ENCODE measurements at places on chromosomes 1 and 21.

GRCh38 chr1:45870500-45870899 is 67.1 kb downstream of the MAST2 start:
- no peak for DNase-seq

GRCh38 chr1:58441699-58442098 is 104.8 kb downstream of the OMA1 start:
- DNase-seq: peak; percentile 42

- peak; percentile 53 for DNase-seq
These were observed 76.9 kb downstream of the RGS18 start for GRCh38 chr1:192235127-192235526.

- DNase-seq: no peak
These were observed 87.9 kb upstream of the SOX13 start for GRCh38 chr1:203985044-203985443.

GRCh38 chr1:51910221-51911000 is 31.9 kb upstream of the NRDC start:
- no peak for DNase-seq

DNA sequence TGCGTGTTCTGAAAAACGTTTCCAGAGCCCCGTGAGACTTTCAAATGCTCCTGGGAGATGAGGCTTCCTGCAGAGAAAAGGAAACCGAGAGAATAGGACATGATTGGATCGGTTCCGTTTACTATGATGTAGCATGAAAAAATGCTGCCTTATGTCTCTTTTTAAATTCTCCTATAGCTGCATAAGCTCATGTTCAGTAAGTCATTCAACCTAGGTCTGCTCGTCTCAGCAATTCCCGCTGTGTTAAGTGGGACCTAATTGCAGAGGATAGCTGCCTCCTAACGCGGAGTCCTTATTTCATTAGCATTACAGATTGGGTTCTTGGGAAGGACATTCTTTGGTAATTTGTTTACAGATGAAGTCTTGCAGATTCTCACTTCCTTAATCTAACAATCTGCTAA is 165.3 kb downstream of the GALNT2 start:
- no peak for DNase-seq

GRCh38 chr1:15826810-15827507 is 19.5 kb upstream of the UQCRHL start:
- DNase-seq: no peak

- DNase-seq: peak; percentile 75
These were observed 15.0 kb downstream of the HTR1D start for GRCh38 chr1:23202263-23202749.

DNA sequence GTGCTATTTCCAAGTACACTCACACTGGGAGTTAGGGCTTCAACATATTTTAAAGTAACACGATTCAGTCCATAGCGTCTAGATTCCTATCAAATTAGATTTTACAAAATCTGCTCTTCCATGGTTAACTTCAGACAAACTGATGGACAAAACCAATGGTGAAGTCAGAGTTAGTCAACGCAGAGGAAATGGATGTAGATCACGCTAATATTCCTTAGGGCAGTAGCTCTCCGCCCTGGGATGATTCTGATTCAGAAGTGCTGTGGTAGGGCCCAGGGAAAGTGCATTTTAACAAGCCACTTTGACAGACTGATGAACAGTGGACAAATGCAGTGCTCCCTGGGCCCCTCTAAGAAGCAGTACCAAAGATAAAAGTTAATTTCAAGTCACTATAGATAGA is 83.2 kb downstream of the HIVEP3 start:
- DNase-seq: no peak

DNA sequence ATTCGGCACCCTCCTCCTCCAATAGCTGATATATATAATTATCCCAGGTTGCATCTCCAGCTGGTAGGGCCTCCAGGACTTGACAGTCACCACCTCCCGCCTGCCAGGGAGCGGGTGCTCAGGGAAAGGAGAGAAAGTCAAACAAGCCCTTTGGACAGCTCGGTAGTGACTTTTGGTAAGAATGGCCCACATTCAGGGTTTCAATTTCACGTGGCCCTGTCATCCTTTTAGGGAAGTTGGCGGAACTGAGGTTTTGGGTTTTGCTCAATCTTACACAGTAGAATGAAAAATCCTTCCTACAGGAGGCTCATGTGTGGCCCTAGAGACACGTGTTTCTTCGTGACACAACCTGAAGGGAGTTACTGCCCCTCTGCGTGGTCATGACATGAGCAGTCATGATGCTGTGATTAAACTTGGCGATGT is 44.2 kb downstream of the CAPN8 start:
- DNase-seq: no peak

DNA sequence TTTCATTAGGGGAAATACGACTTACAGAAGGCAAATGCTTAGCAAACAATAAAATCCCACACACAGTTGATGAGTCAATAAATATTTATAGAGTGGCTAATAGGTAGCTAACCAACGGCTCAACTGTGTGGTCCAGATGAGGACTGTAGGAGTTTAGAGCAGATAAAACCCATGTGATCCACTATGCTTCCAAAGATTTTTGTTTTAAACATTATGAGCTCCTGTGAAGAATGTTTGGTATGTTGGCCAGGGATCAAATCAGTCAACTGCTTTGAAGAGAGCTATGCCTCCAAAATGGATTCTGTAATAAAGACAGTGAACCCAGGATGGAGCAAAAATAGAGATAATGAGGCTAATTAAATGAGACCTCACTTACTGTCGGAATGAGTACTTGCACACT is 72.3 kb upstream of the COL11A1 start:
- peak; percentile 88 for DNase-seq

- DNase-seq: no peak
These were observed 15.4 kb downstream of the RABGAP1L start for GRCh38 chr1:174174461-174175329.

DNA sequence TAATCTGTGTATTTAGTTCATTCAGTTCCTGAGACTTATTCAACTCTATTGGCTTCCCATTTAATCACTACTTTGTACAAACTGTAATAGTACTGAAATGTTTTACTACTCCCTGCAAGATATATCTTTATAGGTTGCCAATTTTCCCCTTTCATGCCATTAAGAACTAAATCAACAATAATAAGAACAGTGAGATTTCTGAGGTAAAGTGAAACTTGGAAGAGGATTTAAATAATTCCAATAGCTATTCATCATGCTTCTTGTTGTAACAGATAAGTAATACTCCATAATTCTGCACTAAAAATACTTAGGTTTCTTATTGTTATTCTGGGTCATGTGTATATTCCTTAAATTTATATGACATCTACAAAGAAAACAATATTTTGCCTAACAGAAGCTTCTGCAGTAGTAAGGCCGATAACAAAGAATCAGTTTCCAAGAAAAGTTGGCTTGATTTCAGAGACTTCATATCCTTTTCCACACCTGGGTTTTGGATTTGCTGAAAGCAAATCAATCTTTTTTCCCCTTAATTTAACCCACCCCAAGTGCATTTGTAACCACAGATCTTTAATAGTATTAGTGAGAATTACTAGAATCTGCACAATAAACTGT is 258.3 kb downstream of the FAF1 start:
- no peak for DNase-seq

DNA sequence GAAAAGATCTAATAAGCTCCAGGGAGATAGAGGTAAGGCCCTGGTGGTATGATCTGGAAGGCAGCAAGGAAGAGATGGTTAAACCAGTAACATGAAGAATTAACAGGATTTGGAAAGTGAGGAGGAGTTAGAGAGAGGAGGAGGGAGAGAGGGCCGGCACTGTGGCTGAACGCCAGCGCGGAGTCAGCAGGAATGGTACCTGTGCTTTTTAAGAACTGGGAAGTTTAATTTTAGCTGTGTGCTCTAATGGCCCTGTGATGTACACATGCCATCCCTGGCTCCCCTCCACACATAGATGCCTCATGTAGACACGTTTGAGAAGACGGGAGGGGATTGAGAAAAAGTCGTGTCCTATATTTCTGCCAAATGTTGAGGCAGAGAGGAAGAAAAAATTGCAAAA is 13.8 kb upstream of the AVPR1B start:
- no peak for DNase-seq

DNA sequence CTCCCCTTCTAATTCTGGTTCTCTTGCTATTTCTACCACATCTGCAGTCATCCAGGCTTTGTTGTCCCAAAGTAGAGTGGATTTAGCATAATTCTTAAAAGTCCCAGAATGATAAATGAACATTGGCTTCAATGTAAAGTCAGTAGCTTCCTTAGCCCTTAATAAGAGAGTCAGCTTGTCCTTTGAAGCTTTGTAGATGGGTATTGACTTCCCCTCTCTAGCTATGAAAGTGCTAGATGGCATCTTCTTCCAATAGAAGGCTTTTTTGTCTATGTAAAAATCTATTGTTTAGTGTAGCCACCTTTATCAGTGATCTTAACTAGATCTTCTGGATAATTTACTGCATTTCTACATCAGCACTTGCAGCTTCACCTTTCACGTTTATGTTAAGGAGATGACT is 181.4 kb upstream of the B3GALT2 start:
- no peak for DNase-seq

DNA sequence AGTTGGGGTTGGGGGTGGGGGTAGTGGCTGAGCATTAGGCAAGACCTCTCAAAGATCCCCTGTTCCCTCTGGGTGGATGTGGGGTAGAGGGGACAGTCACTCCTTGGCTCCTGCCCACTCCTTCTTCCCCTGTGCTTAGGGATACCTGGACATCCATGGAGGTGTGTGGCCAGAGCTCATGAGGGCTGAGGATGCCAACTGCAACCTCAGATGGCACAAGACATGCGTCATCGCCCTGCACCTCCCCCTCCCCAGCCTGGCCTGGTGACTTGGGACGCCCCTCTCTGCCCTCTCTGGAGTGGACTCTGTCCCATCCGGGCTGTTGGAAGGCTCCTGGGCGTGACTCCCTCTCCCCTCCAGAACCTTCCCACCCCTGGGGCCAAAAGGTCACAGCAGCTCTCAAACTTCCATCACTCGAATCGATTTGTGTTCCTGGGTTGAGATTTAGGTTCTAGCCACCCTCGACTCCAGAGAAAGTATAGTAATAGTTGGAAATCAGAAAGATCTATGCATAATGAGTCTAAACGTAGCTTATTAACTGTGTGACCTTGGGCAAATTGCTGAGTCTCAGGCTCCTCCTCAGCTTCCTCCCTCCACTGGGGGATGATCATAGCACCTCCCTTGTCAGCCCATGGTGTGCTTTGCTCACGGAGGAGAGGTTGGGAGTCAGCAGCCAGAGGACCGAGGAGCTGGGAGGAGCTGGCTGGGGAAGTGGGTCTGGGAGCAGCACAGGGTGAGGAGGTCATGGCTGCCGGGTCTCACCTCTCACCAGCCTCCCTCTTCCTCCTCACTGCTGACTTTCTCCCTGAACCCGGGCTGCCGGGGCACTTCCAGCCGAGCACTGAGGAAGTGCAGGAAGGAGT is 2.2 kb upstream of the PTPN7 start:
- no peak for DNase-seq

- no peak for DNase-seq
These were observed 1.2 kb downstream of the RAB25 start for GRCh38 chr1:156062189-156062588.

DNA sequence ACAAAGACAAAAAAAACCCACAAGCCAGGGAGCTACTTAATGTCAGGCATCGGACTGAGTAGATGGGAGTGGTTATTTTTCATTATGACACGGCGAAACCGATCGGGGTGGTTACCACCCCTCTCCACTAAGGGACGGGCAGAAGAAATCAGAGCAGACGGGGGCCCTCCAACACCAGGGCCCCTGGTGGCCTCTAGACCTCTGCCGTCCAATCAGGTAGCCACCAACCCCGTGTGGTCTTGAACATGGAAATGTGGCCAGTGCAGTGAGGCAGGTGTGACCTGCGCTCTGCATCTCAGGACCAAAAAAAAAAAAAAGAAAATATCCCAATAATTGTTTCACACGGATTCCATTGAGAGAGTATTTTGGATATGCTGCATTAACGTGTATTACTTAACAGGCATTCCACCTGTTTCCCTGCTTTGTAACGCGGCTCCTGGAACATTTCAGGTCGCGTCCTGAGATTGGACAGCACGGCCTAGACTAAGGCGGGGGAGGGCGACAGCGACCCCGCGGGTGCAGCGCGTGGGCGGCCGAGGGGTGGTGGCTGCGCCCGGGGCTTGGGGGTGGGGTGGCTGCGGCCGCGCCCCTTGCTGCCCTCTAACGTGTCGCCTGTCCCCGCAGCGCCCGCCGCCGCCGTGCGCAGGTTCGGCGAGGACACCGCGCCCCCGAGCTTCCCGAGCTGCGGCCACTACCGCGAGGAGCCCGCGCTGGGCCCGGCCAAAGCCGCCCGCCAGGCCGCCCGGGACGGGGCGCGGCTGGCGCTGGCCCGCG is 48.3 kb downstream of the SIM2 start:
- no peak for DNase-seq

All from iris pigment epithelial cell (primary cell).